Hematopoietic multipotent progenitor cell treated with erythropoietin and hydrocortisone succinate and interleukin-3 and kit ligand, for 15 days (in vitro differentiated cells): ENCODE measurements at places on chromosomes 2 and 18.

- no peak for DNase-seq
These were observed 72.5 kb upstream of the NYAP2 start for GRCh38 chr2:225326969-225327368.

- DNase-seq: no peak
These were observed 44.1 kb upstream of the TTC39C start for GRCh38 chr18:23970161-23971096.

GRCh38 chr2:104844807-104845551, 8.9 kb upstream of the POU3F3 start:
- DNase-seq: no peak

DNA sequence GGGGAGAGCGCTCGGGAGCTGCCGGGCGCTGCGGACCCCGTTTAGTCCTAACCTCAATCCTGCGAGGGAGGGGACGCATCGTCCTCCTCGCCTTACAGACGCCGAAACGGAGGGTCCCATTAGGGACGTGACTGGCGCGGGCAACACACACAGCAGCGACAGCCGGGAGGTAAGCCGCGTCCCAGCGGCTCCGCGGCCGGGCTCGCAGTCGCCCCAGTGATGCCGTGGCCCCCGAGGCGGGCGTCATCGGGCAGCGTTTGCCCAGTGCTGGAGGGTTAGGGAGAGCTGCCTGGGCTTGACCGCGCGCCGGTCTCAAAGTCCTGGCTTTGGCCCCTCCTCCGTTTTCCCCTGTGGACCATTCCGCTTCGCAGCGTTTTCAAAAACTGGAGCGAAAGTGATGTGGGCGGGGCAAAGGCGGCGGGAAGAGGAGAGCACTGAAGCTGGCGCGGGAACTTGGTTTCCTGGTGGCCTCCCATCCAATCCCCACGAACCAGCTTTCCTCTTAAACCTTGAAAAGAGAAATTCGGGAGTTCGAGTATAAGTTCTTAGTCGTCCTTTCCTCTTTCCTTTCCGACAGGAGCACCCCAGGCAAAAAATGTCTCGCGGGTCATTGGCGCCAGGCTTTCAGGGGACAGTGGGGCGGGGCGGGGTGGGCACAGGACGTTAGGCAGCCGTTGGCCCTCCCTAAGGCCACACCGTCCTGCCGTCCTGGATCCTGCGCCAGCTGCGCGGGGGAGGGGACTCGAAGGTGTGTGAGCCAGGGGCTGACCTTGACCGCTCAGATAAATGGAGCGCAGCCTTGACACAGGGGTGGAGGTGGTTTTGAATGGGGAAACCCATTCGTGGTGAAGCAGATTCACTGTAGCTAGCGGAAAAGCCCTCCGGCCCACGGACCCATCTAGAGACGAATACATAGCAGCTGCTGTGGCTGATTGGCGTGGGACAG, 821 bp downstream of the TYMS start:
- peak; percentile 85 for DNase-seq

GRCh38 chr2:180360283-180360618, 353.2 kb upstream of the CWC22 start:
- DNase-seq: no peak

GRCh38 chr2:102975996-102976975, 214.5 kb downstream of the TMEM182 start:
- no peak for DNase-seq

- no peak for DNase-seq
These were observed 1102.6 kb upstream of the PIK3C3 start for GRCh38 chr18:40852406-40852805.

- DNase-seq: no peak
These were observed 265.1 kb downstream of the NCKAP5 start for GRCh38 chr2:133303150-133303549.

DNA sequence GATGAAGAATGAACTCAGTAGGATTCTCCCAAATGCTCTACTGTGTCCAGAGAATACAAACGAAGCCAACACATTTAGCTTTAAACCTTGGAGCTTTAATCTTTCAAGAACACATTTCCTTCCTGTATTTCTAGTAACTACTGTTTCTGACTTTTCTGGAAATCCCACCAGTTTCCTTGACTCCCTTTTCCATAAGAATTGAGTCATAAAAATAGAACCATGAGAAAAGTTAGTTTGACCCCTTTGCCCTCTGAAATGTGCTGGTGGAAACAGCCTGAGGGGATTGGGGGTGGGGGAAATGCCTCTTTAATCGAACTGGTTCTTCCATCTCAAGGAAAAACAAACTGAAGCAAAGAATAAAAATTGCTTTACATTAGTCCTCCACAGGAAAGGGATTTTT, 123.9 kb downstream of the TMEM17 start:
- DNase-seq: no peak

GRCh38 chr2:232880764-232881351, 10.8 kb downstream of the SNORC start:
- no peak for DNase-seq

DNA sequence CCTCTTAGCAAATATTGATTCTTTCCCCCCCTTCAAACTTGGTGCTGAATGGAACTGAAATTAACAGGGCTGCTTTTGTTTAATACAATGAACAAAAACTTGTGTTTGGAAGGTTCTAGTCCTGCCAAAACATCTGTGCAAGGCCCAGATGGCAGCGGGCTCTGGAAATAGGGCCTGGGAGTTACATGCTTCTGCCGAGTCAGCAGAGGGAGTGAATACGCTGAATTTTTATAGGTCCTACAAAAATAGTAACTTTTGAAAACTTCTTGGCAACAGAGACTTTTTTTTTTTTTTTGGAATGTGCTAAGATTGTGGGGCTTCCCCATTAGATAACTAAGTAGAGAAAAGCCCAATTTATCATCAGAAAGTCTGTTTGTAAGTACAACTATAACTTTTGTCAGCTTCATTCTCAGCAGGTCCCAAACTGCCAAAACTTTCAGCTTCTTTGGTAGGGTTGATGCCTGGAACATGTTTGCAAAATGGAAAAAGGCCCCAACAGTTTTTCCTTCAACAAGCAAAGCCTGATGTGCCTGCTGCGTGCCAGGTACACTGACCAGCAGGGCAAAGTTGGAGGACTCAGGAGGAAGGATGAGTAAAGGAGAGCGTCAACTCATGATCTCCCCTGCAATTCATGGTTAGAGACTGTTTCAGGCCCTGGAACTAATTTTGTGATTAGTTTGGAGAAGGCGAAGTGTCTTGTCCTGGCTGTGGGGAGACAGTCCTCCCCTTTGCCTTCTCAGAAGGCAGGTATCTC, 45.1 kb upstream of the HDAC4 start:
- no peak for DNase-seq

GRCh38 chr2:235900631-235901030, 267.6 kb downstream of the GBX2 start:
- no peak for DNase-seq

DNA sequence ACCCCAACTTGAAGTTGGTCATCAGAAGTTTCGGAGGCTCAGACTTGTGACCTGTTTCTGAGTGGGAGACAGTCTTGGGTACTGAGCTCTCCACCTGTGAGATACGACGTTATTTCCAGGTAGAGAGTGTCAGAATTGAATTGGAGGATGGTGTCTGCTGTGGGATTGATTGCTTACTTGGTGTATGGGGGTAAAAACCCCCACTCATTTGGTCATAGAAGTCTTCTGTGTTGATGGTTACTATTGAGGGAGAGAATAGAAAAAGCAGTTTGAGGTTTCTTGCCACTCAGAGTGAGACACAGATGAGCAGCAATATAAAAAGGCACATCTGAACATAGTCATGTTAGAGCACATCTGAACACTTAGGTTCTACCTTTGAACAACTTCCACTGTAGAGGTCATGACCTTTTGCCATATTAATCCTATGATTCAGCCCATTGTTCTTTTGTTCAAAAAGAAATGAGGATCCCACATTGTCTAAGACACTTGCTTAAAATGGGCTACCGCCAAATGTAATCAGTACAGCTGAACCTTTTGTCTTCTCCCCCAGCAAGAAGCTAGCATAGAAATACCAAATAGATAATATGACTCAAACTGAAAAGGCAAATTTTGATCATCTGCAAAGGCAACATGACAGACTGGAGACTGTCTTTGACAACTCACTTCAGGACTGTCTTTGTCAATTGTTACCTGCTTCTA, 73.3 kb downstream of the NAB1 start:
- no peak for DNase-seq

DNA sequence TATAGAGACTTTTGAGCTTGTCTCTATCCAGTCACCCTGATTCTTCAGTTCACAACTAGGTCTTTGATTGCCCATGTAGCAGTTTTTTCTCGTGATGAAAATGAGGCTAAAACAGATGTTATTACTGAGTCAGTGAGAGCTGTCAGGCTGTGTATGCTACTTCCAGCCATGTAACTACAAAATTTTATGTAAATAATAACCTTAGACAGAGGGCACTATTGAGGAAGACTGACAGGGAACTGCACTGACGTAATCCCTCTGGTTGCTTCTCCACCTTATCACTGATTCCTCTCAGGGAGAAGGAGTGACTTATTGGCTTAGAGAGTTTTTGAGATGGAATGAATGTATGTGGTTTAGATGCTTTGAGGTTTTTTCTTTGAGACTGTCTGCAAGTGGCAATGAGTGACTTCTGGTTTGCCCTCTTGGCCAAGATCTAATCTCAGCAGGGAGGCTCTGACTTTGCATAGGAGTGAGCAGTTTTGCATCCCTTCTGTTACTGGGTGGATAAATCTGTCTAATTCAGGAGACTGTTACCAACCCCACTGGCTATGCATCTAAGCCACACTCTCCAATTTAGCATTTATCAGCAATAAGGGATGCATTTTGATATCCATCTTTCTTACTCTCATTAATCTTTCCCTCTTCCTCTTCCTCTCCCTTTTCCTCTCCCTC, 555.2 kb upstream of the FANCL start:
- no peak for DNase-seq

GRCh38 chr18:56402872-56403516, 235.4 kb downstream of the TXNL1 start:
- DNase-seq: no peak

DNA sequence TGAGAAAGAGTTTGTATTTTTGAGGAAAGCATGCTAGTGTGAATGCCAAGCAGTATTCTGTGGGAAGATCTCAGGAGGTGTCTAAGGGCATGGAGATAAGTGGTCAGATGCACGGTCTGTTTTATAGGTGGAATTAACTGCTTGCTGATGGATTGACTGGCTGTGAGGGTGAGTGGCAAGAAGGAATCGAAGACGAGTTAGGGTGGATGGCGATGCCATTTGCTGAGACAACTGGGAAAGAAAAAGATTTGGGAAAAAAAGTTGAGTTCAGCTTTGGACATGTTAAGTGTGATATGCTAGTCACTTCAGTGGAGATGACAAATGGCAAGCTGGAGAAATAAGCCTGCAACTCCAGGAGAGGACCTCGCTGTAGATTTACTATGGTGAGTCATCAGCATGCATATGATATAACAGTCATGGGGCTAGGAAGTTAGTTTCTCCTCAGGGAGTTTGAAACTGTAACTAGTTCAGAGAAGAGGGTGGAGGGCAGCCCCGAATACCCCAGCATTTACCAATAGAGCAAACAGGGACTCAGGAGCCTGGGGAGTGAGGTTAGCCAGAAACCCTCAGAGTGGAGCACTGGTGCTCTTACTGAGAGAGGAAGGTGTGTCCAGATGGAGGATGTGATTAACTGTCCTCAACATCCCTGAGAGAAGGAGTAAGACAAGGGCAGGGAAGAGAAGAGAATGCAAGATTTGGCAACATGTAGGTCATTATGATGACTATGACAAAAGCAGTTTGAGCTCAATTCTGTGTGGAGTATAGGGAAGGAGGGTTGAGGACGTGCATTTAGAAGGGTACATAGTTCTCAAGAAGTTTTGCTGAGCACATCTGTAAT, 2.0 kb upstream of the HK2 start:
- no peak for DNase-seq
